ENCODE measurements at places on chromosomes 3 and 15. TPM values are rescaled to one million over a fixed set of nuclear protein-coding genes. Genes with fewer than 3 reads are reported as not detected.

- DNase-seq, result peak; percentile 41
Observed at GRCh38 chr3:114899186-114899931, 247.7 kb downstream of the ZBTB20 start.

The POLQ gene
- total RNA-seq, result 5.5 TPM

GRCh38 chr15:73965758-73966113 is 26.4 kb downstream of the STOML1 start:
- no peak for DNase-seq

DNA sequence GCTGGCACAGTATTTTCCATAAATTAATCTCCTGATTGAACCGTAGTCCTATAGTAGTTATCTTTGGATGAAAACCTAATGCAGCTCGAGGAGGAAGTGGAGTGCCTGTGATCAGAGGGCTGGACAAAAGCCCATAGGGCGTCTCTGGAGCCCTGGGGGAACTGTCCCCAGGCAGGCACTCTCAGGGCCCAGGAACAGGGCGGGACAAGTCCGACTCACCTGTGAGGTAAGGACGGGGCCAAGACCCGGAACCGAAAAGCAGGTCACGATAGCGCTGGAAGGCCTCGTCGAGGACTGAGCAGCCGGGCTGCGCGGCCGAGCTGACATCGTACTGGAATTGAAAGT is 341 bp downstream of the HEXA start:
- no peak for DNase-seq

All from cerebellum (tissue), 4 donors.